ENCODE measurements at places on chromosomes 2 and 18.

GRCh38 chr2:7272210-7272609 is 355.0 kb downstream of the RNF144A start:
- DNase-seq, result no peak

- no peak for DNase-seq
These were observed at the start of gene ADAM23 for GRCh38 chr2:206442833-206443734. Gene ADAM23 (plus strand): TSS chr2:206443532. CDS start chr2:206443867, 335 bp downstream.

DNA sequence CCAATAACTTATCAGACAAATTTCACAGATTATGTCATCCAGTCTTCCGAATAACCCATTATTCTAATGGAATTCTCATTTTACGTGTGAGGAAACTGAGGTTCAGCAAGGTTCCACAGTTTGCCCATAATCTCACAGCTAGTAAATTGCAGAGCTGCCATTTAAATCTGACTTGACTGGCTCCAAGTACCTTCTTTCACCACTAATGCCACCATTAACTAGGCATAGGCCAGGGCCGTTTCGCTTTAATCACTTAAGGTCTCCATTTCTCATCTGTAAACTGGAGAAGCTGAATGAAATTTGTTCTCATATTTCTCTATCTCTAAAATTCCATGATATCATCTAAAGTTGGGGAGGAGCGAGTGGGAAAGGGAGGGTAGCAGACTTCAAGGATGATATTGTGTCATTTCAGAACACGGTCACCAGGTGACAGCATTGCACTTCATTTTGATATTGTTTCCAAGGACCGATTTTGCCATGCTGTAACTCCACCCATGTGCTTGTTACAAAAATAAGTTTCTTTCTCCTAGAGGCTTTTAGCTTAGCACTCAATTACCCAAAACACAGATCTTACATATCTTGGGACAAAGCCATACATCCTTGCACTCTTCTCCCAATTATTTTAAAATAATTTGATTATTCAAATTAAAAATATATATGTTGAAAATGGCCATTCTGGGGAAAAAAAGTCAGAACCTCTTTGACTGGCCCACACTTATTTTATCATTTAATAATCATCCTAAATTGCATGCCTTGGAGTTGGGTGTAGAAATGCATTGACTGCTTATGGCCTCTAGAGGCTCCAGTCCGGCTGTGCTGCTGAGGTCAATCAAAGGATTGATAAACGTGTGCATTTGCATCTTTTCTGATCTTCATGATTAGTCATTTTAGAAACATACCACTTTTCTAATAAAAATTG is 123.8 kb downstream of the AKAIN1 start:
- no peak for DNase-seq

DNA sequence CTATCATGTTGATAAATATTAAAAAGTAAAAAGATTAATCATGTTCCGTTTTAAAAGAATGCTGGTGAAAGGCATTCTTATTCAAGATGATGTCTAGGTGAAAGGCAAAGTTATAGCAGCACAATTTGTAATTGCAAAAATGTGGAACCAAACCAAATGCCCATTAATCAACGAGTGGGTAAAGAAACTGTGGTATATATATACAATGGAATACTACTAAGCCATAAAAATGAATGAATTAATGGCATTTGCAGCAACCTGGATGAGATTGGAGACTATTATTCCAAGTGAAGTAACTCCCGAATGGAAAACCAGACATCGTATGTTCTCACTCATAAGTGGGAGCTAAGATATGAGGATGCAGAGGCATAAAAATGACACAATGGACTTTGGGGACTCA is 286.4 kb downstream of the ARHGAP15 start:
- no peak for DNase-seq

DNA sequence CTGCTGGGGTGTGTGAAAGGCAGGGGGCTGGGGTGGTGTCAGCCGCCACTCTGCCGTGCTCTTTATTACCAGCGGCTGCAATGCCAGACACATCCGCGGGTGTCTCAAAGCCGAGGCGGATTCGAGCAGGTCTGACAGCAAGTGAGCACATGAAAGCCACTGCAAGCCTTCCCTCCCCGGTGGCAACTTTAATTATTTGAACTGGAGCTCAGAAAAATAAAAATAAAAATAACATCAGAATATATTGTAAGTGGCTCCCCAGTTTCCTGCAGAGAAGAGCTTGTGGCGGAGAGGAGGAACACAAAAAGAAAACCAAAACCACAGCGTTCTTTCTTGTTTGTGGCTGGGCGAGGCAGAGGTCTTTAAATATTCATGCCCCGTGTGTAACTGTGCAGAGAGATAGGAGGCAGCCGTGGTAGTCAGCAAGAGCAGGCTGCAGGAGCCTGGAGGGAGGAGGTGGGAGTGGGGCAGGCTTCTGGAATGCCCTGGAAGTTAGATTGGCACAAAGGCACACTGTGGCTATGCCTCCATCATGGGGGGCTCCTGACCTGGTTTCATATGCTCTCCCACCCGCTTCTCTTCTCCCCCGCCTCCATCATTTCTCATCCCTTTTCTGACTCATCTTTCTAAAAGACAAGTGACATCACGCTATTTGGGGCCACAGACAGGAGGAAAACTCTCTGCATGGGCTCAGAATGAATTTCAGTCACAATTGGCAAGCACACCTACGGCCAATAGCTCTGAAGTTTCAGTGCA is 199.8 kb downstream of the CLIP4 start:
- no peak for DNase-seq

DNA sequence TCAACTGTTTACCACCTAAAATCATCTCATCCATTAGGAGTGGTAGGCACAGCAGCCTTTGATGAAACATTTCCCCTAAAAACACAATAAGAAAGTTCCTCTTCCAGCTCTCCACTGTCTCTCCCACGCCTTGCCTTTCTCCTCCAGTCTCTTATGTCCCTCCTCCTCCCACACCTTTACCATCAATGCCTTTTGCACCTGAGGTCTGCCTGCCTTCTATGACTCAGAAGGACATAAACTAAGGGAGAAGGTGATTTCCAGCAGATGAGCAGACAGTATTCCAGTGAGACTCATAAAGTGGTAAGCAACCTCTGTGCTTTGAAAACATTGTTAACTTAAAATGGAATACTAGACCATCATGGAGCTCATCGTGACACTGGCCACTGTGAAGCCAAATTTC is 34.2 kb upstream of the NDUFV2 start:
- no peak for DNase-seq

Measured in BJ (cell line).